ENCODE measurements at places on chromosomes 5 and 9.

GRCh38 chr5:6543830-6544560, 88.8 kb downstream of the NSUN2 start:
- DNase-seq = no peak

DNA sequence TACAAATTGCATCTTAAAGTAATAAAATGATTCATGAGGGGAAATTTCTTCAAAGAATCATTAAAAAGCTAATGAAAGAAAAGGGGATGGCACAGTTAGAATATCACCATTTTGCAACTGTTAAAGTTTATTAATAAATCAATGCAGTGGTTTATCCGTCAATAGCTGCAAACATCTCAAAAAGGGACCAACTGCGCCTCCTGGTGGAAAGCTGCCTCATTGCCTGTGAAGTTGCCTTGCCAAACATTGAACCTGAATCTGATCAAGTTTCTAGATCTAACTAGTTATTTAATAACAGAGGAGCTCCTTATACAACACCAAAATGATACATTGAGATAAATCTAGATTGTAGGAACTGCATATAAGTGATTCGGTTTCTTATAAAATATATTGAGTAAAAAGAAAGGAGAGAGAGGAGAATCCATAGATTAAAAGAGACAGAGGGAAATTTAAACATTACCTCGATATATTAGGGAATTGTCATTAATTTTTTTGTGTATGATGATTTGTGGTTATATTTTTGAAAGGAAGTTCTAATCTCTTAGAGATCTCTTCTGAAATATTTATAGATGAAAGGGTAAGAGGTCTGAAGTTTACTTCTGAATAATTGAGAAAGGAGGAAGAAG, 6.9 kb upstream of the NDUFB6 start:
- DNase-seq = peak; percentile 87

DNA sequence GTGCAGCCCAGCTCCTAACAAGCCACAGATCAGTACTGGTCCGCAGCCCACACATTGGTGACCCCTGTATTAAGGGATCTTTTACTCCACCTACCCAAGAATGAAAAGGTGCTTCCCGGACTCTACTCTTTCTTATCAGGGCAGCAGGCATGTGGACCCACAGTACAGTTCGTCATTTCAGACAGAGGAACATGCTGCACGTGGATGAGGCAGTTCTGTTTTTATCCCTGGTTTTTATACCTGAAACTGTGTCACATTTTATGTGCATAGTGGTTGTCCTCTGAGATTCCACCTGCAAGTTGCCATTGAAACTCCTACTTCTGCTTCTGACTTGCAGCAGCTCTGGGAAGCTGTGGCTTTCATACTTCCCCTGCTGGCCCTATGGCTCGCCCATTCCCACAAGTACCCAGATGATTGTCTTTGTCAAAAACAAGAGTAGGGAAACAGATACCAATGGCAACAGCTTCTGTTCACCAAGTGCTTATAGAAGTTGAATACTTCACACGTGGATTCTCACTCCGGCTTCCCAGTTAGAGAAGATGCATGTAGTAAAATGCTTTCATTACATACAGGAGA, 208.0 kb downstream of the TRIO start:
- DNase-seq = no peak

- DNase-seq = no peak
Measured at GRCh38 chr5:6452622-6453504, 4.2 kb downstream of the UBE2QL1 start.

- DNase-seq = no peak
Measured at GRCh38 chr5:150710165-150710564, 9.3 kb upstream of the RBM22 start.

DNA sequence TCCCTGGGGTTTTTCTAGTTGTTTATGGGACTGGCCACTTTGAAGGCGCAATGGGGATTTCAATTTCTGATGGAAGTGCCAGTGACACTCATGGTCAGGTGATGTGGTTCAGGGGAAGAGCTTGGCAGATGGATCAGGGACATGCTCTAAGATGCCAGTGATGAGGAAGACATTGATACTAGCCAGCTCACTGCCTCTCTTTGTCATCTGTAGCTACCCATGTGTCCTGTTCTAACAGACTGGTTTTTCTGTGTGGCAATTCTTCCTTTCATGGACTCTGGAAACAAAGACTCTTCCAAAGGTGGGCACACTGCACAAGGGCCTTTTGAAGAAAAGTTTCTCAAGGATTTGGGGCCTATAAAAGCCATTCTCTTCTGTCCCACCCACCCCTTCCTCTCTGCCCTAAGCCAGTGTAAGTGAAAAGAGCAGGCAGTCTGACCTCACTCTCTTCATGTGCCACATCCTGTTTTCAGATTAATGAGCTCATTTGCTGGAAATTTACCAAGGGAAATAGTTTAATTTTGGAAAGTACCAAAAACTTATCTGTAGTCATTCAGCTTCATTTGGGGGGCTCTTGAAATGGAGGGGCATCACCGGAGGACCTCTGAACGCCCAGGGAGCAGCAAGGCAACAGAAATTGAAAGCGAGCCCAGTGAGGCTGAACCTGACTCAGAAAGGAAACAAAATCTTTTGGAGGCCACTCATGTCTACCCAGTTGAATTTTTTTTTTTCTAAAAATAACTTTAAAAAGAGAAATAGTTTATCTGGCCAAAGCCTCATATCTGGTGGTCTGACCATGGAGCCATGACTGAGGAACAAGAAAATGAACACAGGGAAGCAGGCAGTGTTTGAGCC, 4.9 kb upstream of the TRAF1 start:
- DNase-seq = peak; percentile 42

DNA sequence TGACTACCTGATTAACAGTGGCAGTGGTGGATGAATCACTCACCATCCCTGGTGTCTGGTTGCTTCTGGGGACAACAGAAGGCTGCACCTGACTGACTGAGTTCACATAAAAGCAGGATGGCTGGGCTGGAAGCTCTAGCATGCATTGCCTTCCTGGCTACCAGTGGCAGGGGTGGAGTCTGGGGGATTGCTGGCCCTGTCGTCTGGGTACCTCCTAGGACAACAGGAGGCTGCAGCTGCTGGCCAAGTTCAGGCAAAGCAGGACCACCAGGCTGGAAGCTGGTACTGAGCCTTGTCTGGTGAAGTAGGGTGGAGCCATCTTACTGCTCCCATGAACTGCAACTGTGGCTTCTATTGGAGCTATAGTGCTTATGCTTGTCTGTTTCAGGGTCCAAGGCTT, 480.8 kb upstream of the CTNND2 start:
- no peak for DNase-seq

DNA sequence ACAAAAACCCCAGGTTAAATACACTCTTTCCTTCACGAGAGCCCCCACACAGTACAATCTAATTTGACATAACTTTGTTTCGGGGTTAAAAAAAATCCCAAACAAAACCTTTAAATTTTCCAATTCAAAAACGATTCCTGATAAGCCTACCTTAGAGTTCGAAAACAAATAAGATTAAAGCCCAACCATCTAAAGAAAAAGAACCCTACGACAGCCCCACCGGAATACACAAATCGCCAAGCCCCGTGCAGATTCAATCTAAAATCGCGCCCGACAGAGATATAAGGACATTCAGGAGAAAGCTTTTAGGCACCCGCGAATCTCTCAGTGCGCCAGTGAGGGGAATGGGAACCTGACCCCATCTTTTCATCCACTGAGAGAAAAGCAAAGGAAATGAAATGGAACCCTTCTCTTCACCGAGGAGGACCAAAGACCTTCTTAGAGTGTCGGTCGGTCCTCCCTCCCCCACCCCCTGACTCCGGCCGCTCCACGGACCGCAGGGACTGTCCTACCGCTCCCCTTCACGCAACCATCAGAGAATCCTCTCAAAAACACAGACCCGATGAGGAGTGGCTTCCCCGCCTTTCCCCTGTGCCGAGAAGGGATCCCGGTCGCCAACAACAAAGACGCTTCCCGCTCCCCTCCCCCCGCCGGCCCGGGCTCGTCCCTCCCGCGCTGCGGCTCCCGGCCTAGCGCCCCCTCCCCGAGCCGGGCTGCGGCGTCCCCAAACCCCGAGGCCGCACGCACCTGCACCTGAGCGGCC, 925 bp downstream of the ABHD17B start:
- DNase-seq = peak; percentile 90

GRCh38 chr5:156469636-156470035, 142.7 kb downstream of the SGCD start:
- DNase-seq = no peak

DNA sequence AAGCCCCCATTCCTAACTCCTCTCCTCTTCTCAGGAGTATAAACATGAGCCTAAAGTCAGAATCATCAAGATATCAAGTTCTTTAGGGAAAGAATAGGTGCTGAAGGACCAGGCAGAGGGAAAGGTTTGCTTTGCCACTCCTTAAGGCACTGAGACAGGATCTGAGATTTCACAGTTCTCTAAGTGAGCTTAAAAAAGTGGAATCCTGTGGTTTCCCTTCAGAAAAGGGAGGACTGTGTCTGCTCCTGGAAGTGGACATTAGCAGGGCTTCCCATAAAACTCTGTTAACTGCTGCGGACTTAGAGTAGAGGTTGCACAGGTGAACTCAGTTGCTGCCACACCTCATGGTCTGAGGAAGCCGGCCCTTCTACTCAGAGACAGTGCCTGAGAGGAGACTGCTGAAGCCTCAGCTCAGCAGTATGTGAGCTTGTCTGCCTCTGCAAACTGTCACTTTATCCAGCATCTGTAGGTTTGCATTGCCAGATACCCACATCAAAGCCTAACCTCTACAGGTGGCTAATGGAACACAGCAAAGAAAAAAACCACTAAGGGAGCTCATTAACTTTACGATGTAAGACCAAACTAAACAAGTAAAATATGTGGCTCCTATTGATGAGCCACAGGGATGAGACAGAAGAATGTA, 42.9 kb downstream of the RIC1 start:
- DNase-seq = no peak

GRCh38 chr9:81512641-81513040, 176.7 kb downstream of the TLE1 start:
- no peak for DNase-seq

GRCh38 chr5:157511651-157512644, 51.9 kb downstream of the NIPAL4 start:
- peak; percentile 35 for DNase-seq

- DNase-seq = no peak
Measured at GRCh38 chr5:118506217-118506852, 482.0 kb downstream of the DTWD2 start.

DNA sequence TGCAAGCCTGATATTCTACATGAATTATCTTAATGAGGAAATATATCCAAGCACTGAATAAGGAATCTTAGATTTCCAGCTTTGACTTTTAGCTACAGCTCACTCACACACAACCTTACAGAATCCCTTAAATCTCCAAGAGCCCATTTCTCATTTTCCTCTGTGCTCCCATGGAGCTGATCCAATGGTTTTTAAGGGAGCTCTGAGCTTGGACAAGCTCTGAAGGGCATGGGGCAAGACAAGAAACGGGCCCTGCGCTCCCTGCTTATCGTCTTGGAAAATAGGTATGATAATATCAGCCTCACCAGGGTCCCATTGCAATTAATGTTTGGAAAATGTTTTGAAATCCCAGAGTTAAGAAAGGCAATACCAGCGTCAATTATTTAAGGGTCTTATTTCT, 1021.7 kb downstream of the NR2F1-AS1 start:
- no peak for DNase-seq

DNA sequence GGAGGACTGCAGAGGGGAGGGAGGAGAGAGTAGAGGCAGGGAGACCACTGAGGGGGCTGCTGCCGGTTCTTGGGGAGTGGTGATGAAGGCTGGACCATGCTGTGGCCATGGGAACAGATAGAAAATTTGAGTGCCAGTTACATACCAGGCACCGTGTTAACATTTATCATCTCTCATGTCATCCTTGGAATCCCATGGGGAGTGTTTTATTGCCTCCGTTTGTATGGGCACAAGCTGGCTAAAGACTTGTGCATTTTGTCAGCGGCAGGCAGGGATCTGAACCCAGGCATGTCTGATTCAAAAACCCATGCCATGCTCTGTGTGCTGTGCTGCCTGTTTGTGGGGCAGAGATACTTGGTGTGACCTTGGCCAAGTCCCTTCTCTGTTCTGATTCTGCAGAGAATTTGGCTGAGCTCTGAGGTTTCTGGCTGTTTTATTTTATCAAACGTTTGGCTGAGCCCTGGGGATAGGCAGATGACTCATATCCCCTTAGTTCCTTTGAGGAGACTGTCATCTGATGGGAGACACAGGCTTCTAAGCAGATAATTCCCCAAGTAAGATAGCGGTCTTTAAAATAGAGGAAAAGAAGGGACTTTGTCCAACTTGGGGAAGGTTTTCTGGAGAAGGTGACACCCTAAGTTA, 22.2 kb downstream of the COL27A1 start:
- DNase-seq = no peak

GRCh38 chr5:5813441-5813840, 391.0 kb downstream of the ICE1 start:
- DNase-seq = no peak
